ENCODE measurements at places on chromosomes 2 and 18.

GRCh38 chr2:203549406-203549805 lies 14.3 kb upstream of the RAPH1 start:
- DNase-seq: no peak

- no peak for DNase-seq
Measured at GRCh38 chr2:14773696-14774095, 141.2 kb downstream of the LRATD1 start.

DNA sequence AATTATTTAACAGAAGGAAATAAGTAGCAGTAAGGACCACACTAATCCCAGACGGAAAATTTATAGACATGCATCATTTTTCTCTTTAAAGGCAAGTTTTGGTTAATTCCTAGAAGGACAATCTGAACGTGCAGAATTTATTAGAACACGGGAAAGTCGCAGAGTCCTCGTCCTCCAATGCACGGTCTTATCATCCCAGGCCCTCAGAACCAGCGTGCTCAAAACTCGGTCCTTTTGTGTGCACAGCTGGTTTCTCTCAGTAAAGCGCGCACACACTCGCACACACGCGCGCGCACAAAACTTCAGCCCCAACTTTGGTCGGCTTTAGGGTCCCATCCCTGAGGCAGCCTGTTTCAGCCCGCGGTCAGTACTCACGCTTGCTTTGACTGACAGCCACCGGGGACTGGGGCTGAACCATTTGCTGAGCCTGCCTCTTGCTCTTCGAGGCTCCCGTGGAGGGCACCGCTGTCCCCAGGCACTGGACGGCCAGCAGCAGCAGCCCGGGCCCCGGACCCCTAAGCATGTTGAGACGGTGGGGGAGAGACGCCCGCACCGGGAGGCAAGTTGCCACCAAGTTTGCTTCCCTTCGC lies 493 bp downstream of the FN1 start:
- no peak for DNase-seq

GRCh38 chr2:129297430-129297829 lies 682.0 kb upstream of the RAB6C start:
- DNase-seq: no peak

- no peak for DNase-seq
Measured at GRCh38 chr2:128473175-128474035, 154.7 kb upstream of the HS6ST1 start.
